Hematopoietic multipotent progenitor cell (in vitro differentiated cells): ENCODE measurements at places on chromosomes 11 and 22. TPM values are rescaled to one million over a fixed set of nuclear protein-coding genes. Genes with fewer than 3 reads are reported as not detected.
A peak's percentile ranks its signal among the peaks of the same experiment; 100 is the strongest.

DNA sequence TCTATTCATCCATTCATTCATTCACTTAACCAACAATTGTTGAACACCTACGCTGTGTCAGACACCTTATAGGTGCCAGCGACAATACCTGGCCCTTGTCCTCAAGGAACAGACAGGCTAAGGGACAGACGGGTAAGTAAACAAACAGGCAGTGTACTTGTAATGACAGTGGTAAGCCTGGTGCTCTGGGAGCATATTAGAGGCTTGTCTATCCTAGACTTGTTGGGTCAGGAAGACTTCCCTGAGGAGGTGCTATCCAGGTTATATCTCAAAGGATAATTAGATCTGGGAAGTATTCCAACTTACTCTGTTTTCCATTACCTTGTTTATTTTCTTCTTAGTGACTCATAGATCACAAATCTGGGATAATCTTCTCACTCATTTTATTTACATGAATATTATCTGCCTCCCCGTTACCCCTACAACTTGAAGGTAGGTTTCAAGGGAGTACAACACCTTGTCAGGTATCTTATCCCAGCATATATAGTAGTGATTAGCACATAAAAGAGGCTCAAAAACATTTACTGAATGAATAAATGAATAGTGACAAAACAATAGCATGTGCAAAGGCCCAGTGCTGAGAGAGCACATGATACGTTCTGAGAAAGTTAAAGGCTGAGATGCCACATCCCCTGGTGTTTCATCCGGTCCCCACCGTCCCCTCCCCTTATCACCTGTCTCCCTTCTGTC, 75.3 kb upstream of the NCAM1 start:
- no peak for DNase-seq

DNA sequence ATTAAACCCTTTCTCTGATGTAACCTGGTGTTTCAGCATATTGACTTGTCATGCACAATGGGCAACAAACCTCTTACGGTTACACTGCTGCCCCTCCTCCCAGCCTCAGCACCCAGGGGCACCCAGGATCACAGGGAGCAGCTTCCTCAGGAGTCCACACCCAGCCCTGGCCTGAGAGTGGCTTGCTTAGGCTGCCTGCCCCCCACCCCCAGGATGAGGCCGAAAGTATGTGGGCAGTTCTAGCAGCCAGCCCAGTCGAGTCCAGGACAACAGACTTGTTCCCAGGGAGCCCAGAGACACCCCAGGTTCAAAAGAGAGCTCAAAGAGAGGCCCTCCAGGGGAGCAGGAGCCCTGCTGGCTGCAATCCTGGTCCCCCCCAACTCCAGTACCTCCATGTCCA, 108.1 kb upstream of the THY1 start:
- DNase-seq = no peak

DNA sequence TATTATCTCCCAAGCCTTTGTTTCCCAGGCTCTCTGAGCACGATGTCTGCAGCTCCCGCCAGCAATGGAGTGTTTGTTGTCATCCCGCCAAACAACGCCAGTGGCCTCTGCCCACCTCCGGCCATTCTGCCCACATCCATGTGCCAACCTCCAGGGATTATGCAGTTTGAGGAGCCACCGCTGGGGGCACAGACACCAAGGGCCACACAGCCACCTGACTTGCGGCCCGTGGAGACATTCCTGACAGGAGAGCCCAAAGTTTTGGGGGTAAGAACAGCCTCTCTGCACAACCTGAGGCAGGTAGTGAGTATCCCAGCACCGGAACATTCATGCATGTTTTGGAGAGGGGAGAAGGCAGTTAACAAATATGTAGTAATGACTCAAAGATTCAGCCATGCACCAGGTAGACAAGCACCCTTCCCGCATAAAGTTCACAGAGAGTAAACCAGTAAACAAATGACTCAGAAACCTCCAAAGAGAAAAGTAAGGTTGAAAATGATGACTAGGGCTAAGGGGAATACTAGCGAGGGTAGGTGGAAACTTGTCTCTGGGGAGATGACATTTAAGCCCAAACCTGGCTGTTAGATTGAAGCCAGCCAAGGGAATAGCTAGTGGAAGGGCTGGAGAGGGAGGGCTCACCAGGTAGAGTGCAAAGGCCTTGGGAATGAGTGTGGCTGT, 7.2 kb downstream of the MS4A15 start:
- DNase-seq = no peak

DNA sequence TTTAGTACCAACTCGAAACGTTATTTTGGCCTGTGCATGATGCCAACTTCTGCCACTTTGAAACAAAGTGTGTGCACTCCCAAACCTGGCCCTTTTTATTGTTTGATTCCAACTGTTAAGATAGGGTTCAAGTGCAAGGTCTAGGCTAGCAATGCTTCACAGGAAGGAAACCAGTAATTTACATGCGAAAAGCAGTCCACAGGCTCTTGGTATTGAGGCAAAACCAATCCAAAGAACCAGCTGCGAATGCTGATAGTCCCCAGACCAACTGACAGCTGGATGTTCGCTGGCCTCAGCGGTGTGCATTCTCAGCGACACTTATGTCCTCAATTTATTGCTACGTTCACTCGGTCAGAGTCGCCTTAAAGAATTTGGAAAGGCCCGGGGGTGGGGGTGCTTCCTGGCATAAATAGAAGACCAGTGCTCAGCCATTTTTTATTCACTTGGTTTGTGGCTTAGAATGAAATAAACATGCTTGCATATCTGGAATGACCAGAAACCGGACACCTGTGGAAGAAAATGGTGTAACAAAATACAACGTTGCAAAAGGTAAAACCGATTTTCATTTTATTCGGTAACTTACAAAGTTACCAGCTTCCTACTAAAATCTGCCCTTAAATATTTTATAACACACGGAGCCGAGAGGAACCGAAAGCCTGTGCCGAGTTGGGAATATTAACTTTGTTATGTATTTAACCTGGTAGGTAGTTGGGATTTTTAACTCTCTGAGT, 1.6 kb downstream of the CPT1A start:
- DNase-seq = no peak

- no peak for DNase-seq
Observed at GRCh38 chr22:32811788-32812545, 10.5 kb downstream of the TIMP3 start.

GRCh38 chr11:100467821-100468508, 219.1 kb upstream of the ARHGAP42 start:
- no peak for DNase-seq

DNA sequence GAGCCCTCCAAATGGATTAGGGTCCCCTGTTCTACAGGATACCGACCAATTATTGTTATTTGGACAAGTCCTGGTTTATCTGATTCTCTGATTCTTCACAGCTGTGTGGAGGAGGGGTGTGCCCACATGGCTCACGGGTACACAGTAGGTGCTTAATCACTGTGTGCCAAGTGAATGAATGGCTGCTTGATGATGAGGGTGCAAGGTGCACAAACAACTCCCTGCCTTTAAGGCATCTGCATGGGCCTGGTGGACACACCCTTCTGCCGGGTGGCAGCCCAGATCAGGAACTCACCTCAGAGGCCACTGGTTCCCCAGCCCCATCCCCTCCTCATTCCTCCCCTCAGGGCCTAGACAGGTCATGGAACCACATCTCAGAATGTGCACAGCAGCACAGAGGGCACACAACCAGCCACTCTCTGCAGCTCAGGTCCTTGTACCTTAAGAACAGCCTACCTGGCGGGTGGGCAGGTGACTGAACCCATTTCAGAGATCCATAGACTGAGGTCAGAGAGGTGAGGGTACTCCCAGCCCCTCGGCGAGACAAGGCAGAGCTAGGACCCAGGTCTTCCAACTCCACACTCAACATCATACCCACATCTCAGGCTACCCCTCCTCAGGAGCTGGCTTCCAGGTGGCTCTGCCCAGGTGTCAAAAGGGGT, 50.3 kb downstream of the SHANK2 start:
- no peak for DNase-seq

- DNase-seq = no peak
Observed at GRCh38 chr11:69008737-69009440, 4.2 kb downstream of the MRGPRF start.

- no peak for DNase-seq
Observed at GRCh38 chr11:114889594-114890011, 211.3 kb downstream of the NXPE2 start.

- no peak for DNase-seq
Observed at GRCh38 chr11:31720225-31720624, 90.9 kb downstream of the PAX6 start.

- no peak for DNase-seq
Observed at GRCh38 chr11:38274031-38274430, 1676.0 kb upstream of the RAG2 start.

DNA sequence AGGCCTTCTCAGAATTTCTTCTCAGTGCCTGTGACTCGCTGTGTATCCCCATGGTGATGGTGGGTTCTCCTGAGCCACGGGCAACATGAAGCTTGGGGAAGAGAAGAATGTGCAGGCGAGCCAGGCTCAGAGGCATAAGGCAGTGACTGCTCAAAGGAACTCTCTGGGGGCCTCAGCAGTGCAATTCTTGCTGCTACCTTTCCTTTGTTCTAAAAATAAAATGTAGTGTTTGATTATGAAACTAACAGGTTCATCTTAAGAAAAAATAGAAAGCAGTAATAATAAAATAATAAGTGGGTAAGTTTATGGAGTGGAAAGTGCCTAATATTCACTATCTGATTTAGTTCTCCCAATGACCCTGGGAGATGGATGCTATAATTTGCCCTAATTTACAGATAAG, 46.7 kb downstream of the MEI1 start:
- no peak for DNase-seq

GRCh38 chr11:6099577-6099976, 7.9 kb upstream of the OR56B4 start:
- DNase-seq = no peak

GRCh38 chr11:126969865-126970479, 30.6 kb downstream of the KIRREL3 start:
- DNase-seq = no peak

- DNase-seq = no peak
Observed at GRCh38 chr11:47991266-47991830, 11.0 kb downstream of the PTPRJ start.

- no peak for DNase-seq
Observed at GRCh38 chr22:29030618-29031226, 30.9 kb downstream of the C22orf31 start.

- DNase-seq = no peak
Observed at GRCh38 chr11:128400382-128401203, 186.8 kb downstream of the ETS1 start.

GRCh38 chr11:107259811-107260221, 197.8 kb downstream of the CWF19L2 start:
- DNase-seq = no peak

GRCh38 chr11:16820324-16821092, 82.1 kb downstream of the C11orf58 start:
- DNase-seq = peak; percentile 79

- DNase-seq = no peak
Observed at GRCh38 chr11:57514538-57515331, 767 bp downstream of the SLC43A1 start.

DNA sequence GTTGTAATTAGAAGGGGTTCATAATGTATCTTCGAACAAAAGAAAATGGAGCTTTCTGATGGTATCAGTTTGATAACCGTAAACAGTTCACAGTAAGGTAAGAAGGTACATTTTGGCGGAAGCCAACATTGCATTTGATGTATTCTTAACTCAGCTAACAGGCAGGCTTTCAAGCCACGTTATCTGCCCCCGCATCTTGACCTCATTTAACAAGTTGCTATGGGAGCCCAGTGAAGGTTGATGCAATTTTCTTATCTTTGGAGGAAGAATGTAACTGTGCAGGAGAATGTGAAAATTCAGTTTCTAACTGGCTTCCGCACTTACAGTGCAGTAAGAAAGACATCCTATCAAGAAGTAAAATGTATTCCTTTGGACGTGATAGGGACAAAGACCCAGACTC, 110.6 kb downstream of the ETS1 start:
- DNase-seq = peak; percentile 70

GRCh38 chr22:25911243-25911972, 169.4 kb downstream of the MYO18B start:
- no peak for DNase-seq

GRCh38 chr11:75424396-75424795, 8.6 kb downstream of the KLHL35 start:
- no peak for DNase-seq

GRCh38 chr22:31954535-31955523, 10.5 kb downstream of the YWHAH start:
- no peak for DNase-seq

DNA sequence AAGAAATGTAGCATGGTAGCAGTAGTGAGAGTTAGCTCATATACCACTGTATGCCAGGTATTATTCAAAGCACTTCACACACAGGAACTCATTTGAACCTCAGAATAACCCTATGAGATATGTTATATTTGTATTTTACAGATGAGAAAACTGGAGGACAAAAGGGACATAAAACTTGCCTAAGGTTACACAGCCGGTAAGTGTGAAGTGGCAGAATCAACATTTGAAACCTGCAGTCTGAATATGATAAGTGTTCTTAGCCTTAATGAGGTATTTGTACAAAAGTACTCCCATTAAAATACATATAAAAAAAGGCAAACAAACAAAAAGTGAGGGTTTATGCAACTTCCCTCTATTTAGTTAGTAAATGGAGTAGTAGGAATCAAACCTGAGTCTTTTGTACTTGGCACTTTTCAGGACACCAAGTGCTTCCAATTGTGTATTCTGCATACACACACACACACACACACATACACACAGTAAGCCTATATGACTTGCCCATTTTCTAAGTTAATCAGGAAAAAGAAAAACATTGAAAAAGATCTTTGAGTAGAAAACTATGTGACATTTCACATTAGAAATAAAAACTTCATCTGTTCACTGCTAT, 223.9 kb upstream of the FOLH1 start:
- DNase-seq = no peak

DNA sequence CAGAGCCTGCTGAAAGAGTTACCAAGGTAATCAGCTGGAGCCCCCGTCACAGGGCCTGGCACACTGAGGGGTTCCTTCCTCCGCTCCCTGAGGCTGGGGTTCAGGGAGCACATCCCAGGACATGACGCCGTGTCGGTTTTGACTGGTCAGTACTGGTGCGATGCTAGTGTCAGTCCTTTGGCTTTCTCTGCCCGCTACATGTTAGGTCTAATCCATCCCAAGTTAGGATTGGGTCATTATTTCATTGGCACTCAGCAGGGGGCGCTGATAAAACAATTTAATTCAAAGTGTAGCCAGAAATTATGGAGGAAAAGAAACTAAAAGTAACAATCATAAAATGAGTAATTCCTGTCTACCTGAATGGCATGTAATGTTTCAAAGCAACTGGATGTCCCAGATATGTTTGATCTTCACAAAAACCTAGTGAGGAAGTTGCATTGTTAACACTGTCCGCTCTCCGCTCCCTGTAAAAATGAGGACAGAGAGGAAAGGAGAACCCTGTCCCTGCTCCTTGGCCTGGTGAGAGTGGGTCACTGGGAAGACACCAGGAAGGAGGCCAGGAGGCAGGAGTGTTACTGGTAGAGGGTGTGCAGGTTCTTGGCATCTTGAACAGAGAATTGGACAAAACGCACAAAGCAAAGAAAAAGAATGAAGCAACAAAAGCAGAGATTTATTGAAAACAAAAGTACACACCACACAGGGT, 27.1 kb downstream of the TSKU start:
- DNase-seq = peak; percentile 27

The RAG1 gene
- total RNA-seq = 1.3 TPM

The CDC42BPG gene
- 7.5 TPM for total RNA-seq

The APLNR gene
- total RNA-seq = under 0.01 TPM

The LUZP2 gene
- not detected for total RNA-seq

The PPP6R2 gene
- 70.3 TPM for total RNA-seq

The SLC43A3 gene
- 93.7 TPM for total RNA-seq

The APOA4 gene
- total RNA-seq = not detected

The LIN7C gene
- total RNA-seq = 8.9 TPM

The KLHL35 gene
- total RNA-seq = 1.6 TPM

The GLYATL1 gene
- 0.81 TPM for total RNA-seq

The HBG1 gene
- total RNA-seq = not detected

The LDHAL6A gene
- 0.54 TPM for total RNA-seq

The OR8D1 gene
- total RNA-seq = not detected

The EIF3F gene
- 1,083 TPM for total RNA-seq

The BAIAP2L2 gene
- under 0.01 TPM for total RNA-seq

The ASRGL1 gene
- total RNA-seq = 16.4 TPM
